Activated naive CD4-positive, alpha-beta T cell (primary cell): ENCODE measurements at places on chromosomes 12 and 14.

DNA sequence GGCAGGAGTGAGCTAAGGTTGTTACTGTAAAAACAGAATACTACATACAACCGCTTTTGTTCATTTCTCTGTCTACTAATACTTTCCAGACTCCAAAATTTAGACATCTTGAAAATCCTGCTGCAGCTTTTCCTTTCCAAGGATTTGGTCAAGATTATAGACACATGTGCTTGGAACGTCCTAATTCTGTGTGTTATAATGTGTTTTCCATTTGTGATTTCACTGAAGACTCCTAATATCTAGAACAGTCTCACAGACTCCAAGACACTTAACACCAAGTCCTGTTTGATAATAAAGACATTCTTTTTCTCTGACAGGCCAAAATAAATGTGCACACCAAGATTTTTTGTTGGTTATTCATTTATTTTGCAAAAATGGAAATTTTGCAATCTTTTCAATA, 41.8 kb upstream of the TMTC2 start:
- no peak for DNase-seq

DNA sequence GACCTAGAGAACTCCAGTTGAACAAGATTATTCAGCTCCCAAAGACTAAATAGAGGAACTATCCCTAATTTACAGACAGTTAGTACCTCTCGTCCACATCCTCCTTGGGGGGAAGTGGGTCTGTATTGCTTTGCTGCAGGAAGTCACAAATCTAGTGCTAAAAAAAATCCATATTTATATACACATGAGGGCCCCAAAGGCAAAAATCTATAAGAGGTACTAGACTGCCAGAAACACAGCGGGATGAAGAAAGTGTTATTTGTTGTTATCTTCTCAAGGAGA, 190.1 kb downstream of the TTC8 start:
- DNase-seq: no peak

- DNase-seq: no peak
These were observed 138.4 kb upstream of the CDKN3 start for GRCh38 chr14:54258382-54258781.

DNA sequence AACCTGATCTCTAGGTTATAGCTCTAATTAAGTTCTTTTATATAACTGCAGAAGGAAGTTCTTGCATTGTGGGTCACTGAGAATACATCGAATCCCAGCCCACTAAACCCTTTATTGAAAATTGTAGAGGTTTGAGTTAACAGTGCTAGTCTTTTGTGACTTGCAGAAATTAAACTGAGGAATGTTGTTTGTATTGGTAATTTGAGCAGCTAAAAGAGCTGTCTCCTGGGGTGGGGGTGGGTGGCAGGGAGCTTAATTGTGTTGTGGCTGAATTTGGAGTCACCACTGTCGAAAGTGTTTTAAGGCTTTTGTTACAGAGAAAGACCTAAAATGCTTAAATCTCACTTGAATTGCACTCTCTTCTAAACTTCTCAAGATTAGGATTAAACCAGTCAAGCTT, 3.2 kb upstream of the COX8C start:
- no peak for DNase-seq

GRCh38 chr12:81079280-81080076, 1.6 kb downstream of the ACSS3 start:
- DNase-seq: no peak
